Left hindlimb (tissue), 1 donor: ENCODE measurements at places on chromosomes 16 and 17.

- peak; percentile 86 for DNase-seq
These were observed 29.4 kb upstream of the MTSS2 start for GRCh38 chr16:70715055-70715858.

- DNase-seq = no peak
These were observed 5.3 kb downstream of the DOC2A start for GRCh38 chr16:30005341-30006094.

DNA sequence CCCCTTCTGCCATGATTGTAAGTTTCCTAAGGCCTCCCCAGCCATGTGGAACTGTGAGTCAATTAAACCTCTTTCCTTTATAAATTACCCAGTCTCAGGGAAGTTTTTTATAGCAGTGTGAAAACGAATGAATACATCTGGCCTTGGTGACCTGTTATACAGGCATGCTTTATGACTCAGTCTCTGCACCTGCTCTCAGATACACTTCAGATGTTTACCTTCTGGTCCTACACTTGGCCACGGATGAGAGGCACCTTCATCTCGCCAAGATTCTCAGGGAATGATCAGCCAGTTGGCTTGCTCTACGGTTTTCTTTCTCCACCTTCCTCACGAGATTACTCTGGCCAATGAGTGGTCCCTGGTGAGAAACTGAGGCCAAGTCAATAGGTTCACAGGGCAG lies 304.7 kb downstream of the CA10 start:
- no peak for DNase-seq

DNA sequence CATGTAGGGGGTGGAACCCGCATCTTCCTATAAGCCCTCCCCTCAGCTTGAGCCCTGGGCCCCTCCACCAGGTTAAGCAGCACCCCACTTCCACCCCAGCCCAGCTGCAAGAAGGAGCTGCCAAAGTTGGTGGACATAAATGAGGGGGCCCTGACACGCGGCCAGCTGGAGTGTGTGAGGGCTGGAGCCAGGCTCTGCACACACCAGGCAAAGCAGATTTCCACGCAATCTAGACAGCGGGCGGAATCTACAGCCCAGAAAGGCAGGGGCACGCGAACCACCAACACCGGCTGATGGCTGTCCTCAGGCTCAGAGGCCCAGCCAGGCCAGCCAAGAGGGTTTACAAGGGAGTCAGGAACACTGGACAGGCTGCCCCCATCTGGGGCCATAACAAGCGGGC lies 171.2 kb downstream of the ZNF423 start:
- no peak for DNase-seq

GRCh38 chr17:10622617-10623485 lies 34.3 kb downstream of the MYH3 start:
- no peak for DNase-seq

DNA sequence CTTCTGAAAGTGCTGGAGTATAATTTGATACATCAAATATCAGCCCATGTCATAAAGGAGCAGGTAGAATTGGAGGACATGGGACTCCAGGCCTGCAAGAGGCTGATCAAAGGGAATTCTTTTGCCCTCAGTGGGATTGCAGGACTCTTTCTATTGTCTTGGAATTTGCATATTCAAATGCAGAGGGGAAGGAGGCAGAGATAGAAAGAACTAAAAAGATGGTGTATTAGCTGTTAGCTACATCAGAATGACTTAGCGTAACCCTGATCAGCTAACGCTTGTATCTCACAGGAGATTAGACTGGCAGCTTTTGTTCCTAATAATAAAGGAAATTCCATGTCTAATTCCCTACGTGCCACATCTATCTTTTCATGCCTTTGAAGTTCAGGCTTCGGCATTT lies 1014.7 kb upstream of the RBFOX1 start:
- no peak for DNase-seq

DNA sequence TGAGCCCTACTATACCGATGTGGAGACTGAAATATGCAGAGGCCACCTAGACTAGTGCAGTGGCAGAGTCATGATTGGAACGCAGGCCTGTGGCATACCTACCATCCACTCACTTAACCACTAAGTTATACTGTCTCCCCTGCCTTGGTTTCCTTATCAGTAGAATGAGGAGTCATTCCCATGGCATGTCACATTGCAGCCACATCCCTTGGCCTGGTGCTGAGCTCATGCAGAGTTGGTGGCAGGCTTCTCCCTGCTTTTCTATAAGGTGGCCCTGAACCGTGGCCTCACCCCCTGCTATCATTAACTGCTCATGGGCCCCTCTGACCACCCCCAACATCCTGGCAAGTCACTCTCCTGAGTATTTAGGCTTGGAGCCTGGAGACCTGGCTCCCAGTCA lies 212.5 kb downstream of the KATNIP start:
- no peak for DNase-seq

DNA sequence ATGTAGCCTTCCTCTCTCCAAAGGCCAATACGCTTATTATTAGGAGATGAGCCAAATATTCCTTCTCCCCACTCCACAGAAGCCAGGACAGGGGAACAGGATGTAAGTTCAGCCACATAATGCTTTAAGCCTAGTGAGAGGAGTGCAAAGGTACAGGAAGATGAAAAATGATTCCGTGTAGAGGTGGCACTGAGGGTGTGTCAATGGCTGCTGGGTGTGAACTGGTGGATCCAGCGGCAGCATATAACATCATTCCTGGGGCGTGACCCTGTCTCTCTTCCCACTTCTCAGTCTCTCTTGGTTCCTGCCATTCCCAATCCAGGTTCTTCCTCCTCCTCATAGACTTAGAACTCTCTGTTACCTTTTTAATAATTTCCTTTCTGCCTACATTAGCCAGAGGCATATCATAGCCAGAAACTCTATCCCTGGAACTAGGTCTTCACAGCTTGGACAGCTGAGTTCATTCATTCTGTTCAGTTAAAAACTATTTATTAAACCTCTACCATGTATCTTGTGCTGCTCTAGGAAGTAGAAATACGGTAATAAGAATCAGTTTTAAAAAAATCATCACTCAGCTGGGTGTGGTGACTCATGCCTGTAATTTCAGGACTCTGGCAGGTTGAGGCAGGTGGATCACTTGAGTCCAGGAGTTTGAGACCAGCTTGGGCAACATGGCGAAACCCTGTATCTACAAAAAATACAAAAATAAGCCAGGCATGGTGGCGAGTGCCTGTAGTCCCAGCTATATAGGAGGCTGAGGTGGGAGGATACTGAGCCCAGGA lies 58.0 kb upstream of the FAM20A start:
- DNase-seq = no peak

GRCh38 chr16:54280751-54281150 lies 5.8 kb downstream of the IRX3 start:
- DNase-seq = no peak

DNA sequence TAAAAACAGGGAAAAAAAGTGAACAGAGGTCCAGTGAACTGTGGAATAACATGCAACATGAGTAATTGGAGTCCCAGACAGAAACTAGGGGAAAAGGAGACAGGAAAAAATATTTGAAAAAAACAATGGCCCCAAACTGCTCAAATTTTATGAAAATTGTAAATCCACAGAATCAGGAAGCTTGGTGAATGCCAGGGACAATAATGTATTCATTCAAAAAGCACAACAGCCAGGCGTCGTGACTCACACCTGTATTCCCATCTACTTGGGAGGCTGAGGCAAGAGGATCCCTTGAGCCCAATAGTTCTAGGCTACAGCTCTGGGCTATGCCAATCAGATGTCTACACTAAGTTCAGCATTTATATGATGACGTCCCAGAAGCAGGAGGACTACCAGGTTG lies 23.7 kb downstream of the NCOR1 start:
- no peak for DNase-seq

- DNase-seq = no peak
These were observed 418.4 kb upstream of the PMFBP1 start for GRCh38 chr16:72590151-72590937.

DNA sequence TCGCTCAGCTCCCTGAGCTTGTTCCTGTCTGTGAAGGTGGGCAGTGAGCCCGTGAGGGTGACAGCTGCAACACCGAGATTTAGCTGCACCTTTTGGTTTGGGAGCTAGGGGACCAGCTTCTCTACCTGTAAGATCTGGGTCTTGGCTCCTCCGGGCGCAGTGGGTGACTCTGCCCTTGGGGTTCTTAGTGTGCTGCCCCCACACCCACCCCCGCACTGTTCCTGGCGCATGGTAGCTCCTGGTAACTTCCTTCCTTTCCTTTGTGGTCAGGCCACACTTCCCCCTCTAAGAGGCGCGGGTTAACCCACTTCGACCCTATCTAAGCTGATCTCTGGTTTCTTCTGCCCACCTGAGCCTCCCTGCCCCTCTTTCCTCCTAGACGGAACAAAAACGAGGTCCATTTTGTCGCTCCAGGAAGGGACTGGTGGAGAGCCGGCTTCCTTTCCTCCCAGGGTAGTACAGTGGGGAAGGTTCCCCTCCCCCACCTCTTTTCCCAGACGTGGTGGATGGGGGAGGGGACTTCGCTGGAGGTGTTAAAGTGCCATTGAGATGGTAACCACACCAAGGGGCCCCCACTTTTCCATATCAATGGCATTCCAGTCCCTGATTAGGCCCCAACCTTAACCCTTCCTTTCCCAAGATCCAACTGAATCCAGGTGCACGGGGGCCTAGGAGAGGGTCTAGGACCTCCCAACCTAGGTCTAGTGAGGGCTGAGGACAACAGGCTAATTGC lies 4.6 kb upstream of the CLDN9 start:
- DNase-seq = no peak

- no peak for DNase-seq
These were observed 5.4 kb upstream of the LHX1 start for GRCh38 chr17:36931697-36932382.

DNA sequence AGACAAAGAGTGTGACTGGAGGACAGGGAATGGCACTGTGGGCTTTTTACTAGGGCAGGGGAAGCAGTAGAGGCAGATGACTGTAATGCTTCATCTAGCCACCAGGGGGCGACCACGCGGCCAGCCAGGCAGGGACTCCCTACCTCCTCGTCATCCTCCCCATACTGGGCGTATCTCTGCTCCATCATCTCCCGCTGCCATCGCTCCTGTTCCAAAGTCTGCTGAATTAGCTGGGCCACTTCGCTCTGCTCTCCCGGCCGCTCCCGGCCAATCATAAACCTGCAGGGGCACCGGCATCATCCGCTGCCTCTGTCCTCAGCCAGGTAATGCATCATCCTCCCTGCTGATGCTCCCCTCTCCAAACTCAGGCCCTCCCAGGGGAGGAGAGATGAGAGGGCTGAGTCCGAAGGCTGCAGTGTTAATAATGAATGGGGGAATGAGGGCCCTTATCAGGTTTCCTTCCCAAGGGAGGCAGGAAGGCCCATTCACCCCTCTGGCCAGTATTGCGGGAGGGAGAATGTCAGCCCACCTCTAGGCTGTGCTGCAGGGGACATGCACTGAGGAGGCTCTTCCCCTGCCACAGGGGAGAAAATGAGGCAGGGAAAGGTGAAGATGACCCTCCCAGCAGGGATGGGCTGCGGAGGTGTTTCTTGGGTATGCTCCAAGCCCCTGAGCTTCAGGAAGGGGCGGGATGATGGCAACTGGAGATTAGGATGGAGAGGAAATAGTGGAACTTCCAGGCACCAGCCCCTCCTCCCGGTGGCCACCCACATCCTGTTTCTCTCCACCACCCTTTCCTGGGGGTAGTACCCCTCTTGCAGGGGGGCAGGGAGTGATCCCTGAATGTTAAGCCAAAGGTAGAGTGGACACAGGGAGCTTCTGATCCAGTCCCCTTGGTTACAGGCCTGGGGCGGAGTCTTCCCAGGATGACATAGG lies 10.3 kb upstream of the SAMD14 start:
- peak; percentile 82 for DNase-seq

DNA sequence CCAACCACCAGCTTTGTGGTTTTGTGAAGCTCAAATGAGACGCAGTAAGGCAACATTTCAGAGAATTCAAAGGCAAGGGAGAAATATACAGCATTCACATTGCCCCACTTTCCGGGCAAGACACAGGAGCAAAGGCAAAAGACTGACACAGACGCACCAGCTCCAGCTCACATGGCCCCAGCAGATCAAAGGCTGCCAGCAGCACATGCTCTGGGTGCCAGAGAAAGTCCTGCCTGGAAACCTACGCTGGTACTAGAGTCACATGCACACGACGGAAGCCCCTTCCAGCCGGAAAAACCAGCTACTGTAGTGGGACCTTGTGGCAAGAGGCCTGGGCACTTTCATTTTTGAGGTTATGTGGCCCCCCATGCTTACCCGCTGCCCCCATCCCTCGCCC lies 50.1 kb downstream of the GTF3C1 start:
- no peak for DNase-seq

DNA sequence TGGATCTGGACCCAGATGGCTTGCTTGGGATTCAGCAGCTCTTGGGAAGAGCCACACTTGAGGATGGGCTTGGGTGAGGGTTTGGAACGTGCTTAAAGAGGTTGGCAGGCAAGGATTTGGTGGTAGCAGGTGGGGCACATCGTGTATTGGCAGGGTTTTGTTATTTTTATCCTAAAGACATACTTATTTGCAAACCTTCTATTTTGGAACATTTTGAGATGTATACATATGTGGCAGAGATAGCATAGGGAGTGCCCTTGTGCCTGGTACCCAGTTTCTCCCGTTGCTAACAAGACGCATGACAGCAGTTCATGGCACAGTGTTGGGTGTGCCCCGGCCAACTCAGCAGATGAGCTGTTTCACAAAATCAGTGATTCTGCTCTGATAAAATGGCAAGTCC lies 9.1 kb downstream of the BANP start:
- no peak for DNase-seq

DNA sequence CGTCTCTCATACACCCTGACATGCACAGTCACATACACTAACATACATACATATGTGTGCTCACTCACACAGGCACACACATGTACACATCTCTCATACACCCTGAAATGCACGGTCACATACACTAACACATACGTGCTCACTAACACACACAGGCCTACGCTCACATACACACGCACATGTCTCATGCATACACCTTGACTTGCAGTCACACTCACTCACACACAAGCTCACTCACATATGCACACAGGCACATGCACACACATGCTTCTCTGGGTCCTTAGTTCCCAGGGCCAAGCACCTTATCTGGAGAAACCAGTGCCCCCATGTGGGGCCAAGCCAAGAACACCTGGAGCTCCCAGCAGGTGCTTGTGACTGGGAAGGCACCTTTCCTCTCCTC lies 240.3 kb downstream of the RBFOX3 start:
- peak; percentile 7 for DNase-seq

DNA sequence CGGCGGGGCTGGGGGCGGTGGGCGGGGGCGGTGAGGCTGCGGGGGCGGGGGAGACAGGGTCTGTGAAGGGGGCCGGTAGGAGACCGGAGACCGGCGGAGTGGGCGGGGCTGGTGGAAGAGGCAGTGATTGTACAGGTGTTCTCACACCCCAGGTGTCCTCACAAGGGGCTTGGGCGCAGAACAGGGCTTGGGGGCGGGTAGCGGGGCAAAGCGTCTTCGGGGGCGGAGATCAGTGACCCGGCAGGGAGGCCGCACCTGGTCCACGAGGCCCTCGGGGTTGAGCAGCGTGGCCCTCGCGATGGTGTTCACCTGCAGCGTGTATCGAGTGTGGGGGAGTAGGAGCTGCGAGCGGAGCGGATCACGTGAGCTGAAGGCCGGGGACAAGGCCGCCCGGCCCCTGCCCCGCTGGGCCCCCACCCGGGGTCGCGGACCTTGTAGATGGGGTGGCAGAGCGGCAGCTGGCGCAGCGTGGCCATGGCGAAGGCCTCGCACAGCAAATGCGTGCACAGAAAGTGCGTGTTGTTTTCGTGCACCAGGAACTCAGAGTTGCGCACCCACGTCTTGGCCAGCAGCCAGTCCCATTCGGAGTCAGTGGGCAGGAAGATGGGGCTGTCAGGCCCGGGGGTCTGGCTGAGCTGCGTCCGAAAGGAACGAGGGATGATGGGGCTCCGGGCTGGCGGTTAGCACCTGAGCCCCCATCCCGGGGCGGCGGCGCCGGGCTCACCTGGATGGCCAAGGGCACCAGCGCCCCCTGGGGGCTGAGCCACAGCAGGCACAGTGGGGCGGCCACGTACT lies 8.5 kb downstream of the ALOXE3 start:
- no peak for DNase-seq

GRCh38 chr16:12185563-12185962 lies 209.0 kb downstream of the SNX29 start:
- no peak for DNase-seq
